SW 1271 (cell line): ENCODE measurements at places on chromosomes 11 and 22.

DNA sequence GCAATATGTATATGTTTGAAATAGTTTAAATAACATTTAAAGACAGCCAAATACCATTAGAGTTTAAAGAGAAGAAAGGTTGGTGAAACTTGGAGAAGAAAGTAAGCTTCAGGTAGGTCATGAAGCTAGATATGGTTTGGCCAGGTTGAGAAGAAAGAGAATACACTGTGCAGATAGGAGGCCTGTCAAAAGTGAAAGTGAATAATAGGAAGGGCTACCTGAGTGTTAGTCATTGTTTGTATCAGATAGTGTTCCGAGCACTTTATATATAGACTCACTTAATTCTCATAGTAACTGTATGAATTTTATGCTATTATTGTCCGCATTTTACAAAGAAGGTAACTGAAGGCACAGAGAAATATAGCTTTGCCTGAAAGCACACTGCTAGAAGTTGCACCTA lies 56.9 kb downstream of the USP47 start:
- no peak for DNase-seq

GRCh38 chr11:93733474-93733873 lies 7.8 kb downstream of the TAF1D start:
- no peak for DNase-seq

GRCh38 chr22:23156286-23156685 lies 11.0 kb downstream of the RAB36 start:
- DNase-seq, result no peak

DNA sequence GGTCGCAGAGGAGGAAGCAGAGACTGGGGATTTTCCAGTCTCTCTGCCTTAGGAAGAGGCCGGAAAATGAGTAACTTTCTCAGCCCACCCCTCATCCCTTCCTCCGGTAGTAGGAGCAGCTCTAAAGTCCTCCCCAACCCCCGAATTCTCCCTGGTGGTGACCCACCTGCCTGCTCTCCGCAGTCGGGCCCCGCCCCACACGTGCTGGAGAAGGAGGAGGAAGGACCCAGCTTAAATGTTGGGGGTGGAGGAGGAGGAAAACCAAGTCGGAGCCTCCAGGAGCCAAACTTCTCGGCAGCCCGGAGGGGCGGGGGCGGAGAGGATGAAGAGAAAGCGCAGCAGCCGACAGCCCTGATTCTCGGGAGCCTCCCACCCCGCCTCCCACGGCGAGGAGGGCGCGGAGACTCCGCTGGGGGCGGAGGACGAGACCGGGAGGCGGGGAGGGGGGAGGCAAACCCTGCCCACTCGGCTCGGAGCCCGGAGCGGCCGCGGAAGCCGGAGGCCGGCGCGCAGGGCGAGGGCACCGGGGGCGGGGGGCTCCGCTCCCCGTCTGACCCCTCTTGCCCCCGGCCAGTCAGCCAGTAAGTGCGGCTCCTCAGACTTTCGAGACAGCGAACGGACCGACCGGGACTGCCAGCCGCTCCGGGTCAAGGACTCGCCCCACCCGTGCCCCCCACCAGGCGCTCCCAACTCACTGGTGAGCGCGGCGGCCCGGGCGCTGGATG lies at the start of gene TPBGL:
TSS of gene TPBGL (plus strand) at position 464 of the 725 bp plus-strand sequence. CDS start 276 bp downstream, outside the sequence.
- no peak for DNase-seq

- no peak for DNase-seq
Observed at GRCh38 chr11:35303596-35304385, 115.6 kb downstream of the SLC1A2 start.

DNA sequence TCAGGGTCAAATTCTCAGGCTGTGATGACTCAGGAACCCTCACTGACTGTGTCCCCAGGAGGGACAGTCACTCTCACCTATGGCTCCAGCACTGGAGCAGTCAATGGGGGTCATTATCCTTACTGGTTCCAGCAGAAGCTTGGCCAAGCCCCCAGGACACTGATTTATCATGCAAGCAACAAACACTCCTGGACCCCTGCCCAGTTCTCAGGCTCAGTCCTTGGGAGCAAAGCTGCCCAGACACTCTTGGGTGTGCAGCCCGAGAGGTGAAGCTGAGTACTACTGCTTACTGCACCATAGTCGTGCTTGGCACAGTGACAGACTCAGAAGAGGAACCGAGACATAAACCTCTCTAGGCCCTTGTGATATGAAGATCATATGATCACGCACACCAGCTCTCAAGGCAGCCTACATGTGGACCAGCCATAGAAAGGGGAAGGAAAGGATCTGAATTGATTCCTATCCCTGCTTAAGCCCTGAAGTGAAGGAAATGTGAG lies 58.2 kb downstream of the ZNF280B start:
- no peak for DNase-seq

DNA sequence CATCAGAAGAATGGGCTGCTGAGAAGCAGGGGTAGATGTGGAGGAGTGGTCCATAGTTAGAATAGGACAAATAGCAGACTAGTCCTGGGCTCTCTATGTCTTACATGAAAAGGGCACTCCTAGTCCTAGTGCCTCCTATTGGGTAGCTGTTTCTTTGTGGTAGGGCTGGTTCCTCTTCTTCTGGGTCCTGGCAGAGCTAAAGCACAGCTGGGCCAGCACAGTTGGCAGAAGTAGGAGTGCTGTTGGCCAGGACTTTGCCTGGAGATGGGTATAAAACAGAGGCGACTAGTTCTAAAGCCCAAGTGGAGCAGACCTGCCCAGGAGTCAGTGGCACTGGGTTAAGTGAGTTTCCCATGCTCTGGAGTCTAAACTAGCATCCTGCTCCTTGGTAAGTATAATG lies 55.2 kb downstream of the PPFIBP2 start:
- no peak for DNase-seq

GRCh38 chr11:85595285-85595884 lies 31.8 kb downstream of the DLG2 start:
- no peak for DNase-seq

DNA sequence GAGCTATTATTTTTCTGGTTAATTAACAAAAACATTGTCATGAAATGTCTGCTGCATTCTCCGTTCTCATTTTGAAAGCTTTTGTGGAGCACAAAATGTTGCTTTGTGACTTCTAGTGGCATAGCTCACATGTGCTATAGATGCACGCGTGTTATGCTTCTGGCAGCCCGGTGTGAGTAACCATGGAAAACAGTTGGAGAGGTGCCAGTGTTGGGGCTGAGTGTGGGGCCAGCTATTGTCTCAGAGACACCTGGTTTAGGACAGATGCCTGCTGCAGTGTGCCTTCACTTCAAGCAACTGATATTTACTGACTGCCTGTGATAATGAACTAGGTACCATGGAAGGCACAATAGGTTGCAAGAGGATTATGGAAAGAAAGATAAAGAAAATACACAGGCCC lies 760.6 kb downstream of the NTM start:
- DNase-seq, result no peak

DNA sequence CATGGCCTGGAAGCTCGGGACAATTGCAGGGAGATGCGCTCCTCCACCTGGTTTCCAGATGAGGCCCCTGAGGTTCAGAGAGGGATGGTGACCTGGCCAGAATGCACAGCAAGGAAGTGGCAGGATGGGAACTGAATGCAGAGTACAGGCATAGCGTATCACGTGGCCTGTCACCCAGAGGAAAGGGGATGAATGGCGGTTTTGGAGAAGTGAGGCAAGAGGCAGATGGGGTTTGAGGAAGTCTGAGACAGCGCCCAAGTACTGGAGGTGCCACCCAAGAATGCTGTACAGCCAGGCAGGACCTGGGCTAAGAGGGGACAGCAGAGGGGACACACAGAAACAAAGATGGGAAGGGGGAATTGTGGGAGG lies 4.9 kb downstream of the RAB3IL1 start:
- DNase-seq, result no peak

GRCh38 chr11:93623179-93623578 lies 38.3 kb upstream of the CEP295 start:
- DNase-seq, result no peak

DNA sequence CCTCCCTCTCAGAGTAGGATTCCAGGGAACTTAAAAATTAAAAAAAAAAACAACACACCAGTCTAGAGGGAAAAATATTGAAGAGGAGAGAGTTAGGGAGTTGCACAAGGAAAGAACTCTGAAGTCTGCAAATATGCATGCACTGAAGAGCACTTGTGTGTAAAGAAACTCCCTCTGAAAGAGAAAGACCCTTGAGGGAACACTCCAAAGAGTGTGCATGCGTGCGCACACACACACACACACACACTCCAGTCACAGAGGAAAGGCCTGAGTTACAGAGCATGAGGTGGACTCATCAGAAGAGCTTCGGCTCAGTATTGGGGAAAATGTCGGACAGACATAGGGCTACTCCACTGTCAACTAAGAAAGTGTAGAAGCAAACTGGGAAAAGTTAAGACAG lies 30.1 kb downstream of the GGTLC2 start:
- DNase-seq, result no peak

- no peak for DNase-seq
Observed at GRCh38 chr22:46055181-46055875, 78.4 kb upstream of the WNT7B start.

- no peak for DNase-seq
Observed at GRCh38 chr11:75516886-75517285, 8.9 kb downstream of the GDPD5 start.

GRCh38 chr11:70481625-70482528 lies 83.5 kb downstream of the CTTN start:
- peak; percentile 78 for DNase-seq

DNA sequence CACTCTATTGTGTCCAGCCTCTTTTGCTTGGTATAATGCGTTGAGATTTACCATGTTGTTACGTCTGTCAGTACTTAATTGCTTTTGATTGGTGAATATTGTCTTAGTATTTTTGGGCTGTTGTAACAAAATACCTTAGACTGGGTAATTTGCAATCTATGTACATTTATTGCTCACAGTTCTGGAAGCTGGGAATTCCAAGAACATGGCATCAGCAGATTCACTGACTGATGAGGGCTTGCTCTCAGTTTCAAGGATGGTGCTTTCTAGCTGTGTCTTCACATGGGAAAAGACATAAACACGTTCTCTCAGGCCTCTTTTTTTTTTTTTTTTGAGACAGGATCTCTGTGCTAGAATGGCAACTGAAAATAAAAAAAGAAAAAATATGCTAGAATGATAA lies 46.7 kb upstream of the INCENP start:
- no peak for DNase-seq

DNA sequence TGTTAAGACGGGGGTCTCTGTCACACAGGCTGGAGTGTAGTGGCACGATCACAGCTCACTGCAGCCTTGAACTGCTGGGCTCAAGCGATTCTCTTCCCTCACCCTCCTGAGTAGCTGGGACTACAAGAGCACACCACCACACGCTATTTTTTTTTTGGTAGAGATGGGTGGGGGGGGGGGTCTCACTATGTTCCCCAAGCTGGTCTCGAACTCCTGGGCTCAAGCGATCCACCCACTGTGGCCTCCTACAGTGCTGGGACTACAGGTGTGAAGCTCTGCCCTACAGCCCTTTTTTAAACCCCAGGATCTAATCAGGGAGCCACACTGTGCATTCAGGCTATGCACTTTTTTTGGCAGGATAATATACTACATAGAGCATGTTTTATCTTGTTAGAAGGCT lies 1.4 kb upstream of the DHCR7 start:
- DNase-seq, result no peak

DNA sequence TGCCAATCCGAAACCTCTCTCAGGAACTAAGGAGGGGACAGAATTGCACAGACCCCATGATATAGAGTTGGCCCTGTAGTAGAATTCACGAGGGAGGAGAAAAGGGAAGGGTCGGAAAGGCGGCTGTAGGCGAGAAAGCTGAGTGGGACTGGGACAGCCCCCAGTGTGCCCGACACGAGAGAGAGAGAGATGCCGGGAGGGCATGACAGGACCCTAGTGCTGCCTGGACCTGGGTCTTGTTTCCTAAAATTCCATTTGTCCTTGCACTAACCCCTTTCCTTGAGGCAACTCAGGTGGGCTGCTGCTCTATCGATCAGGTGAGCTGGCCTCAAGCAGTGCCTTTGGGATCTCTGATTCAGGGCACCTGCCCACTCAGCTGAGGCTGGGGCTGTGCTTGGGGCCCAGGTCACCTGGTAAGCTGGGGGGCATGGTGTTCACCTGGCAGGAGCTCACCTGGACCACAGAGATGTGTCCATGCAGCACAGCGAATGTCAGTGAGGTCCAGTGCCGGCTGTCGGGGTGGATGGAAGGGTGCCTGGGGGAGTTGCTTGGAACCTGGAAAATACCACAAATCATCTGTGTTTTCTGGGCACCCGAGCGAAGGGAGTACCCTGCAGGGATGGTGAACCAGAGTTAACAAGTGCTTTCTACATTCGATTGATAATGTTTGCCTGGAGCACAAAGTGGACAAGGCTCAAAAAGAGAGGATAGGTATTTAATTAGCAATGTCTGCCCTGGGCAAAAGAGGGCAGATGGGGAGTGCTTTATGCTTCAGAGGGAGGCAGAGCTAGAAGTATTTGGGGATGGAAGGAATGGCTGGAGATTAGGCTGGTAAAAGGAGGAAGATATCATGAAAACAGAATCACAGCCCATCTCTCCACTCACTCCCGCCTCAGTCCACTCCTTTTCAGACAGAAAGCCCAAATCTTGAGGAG lies 61.6 kb downstream of the NAT10 start:
- DNase-seq, result no peak

DNA sequence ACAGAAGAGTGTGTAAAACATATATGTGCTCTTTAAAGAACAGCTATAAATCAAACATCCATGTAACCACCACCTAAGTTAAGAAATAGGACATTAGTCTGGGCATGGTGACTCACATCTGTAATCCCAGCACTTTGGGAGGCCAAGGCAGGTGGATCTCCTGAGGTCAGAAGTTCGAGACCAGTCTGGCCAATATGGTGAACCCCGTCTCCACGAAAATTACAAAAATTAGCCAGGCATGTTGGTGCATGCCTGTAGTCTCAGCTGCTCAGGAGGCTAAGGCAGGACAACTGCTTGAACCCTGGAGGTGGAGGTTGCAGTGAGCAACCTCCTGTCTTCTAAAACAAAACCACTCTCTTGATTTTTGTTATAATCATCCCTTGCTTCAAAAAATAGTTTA lies 103.3 kb downstream of the LRRC32 start:
- DNase-seq, result no peak
